ENCODE measurements at places on chromosomes 4 and X.

GRCh38 chr4:181438641-181439040 is 804.6 kb upstream of the TENM3 start:
- no peak for DNase-seq

DNA sequence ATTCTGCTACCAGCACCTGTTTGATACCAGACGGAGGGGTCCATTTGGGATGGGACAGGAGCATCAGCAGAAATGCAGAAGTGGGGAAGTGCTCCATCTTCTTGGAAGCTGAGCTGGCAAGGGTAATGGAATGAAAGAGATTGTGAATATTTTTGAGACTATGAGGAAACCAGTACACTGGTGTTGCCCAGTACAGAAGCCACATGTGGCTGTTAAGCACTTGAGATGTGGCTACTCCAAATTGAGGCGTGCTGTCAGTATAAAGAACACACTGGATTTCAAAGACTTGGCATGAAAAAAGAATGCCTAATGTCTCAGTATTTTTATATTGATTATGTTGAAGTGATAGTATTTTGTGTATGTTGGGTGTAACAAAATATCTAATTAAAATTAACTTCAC is 153.4 kb downstream of the PTTG2 start:
- no peak for DNase-seq

GRCh38 chrX:100353326-100353725 is 56.7 kb downstream of the PCDH19 start:
- no peak for DNase-seq

DNA sequence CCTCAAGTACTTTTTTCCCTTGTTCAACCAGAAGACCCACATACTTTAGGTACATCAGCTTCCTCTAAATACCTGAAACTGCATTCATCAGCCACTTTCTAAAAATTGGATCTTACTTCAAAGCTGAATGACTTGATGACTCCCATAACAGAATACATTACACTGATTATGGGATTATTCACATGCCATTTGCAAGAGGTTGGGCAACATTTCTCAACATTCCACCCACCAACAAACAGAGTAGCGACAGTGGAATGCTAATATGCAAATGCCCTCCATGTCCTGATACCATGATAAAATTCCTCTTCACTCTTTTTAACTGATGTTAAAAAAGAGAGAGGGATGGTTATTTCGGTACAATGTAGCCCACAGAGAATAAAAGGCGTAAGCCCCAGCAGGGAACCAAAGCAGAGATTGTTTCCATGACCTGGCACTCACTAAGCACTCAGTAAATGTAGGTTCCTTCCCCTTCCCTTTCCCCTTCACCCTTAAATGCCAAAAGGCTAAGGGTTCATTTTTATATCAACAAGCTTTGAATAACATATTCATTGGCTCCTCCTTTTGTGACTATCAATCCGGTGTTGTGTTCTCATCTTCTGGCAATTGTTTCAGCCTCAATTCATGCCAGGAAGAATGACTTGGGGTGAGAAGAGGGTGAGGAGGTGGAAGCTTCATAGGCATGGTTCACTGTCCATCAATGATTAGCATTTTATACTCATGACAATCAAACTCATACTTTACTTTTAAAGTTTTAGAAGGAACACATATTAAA is 317.2 kb downstream of the DHX15 start:
- DNase-seq: no peak
